CD4-positive, CD25-positive, alpha-beta regulatory T cell (primary cell): ENCODE measurements at places on chromosomes 6 and 20.

- DNase-seq = no peak
- no peaks in the 10 kb centered on the region for H3K36me3 ChIP-seq
- H3K4me3 ChIP-seq = no peak overlapping the region
- no peak overlapping the region for H3K27ac ChIP-seq
- H3K4me1 ChIP-seq = no peaks in the 10 kb centered on the region
These were observed 3.0 kb upstream of the TGM2 start for GRCh38 chr20:38167851-38168760.

DNA sequence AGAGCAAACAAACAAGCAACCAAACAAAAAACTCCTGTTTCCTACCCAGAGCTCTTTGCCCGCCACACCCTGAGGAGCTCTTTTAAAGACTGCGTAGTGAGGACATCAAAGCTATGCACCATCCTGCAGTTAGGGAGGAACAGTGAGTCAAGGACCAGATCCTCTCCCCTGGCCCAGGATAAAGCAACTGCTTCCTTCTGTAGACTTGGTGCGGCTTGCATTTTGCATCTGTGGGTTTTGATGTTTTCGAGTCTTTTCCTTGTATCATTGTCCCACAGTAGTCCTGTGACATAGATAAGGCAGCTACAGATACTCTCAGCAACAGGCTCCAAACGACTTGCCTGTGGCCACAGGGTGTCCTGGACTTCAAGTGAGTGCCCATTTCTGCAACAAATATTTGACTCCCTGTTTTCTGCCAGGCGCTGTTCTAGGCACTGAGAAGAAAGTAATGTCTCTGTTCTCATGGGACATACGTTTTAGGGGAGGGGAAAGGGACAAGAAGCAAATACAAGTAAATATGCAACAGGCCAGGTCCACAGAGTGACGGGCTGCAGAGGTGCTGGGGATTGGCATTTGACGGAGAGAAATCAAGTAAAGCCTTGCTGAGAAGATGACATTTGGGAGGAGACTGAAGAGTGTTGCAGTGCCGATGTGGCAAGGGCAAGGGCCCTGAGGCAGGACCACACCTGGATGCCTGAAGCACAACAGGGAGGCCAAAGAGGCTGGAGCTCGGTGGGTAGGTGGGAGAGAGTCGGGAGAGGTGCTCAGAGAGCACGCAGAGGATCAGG lies 35.9 kb upstream of the MAP3K4 start:
- H3K4me3 ChIP-seq = no peak overlapping the region
- H3K27me3 ChIP-seq = no peaks in the 10 kb centered on the region
- no peak overlapping the region for H3K27ac ChIP-seq
- H3K36me3 ChIP-seq = no peaks in the 10 kb centered on the region
- DNase-seq = no peak
- no peaks in the 10 kb centered on the region for H3K4me1 ChIP-seq

- no peak overlapping the region for H3K4me3 ChIP-seq
- no peaks in the 10 kb centered on the region for H3K36me3 ChIP-seq
- H3K4me1 ChIP-seq = no peaks in the 10 kb centered on the region
- H3K27ac ChIP-seq = no peak overlapping the region
- peaks cover 7% of the 10 kb centered on the region for H3K27me3 ChIP-seq
These were observed 18.0 kb upstream of the DEFB129 start for GRCh38 chr20:208942-209566.

DNA sequence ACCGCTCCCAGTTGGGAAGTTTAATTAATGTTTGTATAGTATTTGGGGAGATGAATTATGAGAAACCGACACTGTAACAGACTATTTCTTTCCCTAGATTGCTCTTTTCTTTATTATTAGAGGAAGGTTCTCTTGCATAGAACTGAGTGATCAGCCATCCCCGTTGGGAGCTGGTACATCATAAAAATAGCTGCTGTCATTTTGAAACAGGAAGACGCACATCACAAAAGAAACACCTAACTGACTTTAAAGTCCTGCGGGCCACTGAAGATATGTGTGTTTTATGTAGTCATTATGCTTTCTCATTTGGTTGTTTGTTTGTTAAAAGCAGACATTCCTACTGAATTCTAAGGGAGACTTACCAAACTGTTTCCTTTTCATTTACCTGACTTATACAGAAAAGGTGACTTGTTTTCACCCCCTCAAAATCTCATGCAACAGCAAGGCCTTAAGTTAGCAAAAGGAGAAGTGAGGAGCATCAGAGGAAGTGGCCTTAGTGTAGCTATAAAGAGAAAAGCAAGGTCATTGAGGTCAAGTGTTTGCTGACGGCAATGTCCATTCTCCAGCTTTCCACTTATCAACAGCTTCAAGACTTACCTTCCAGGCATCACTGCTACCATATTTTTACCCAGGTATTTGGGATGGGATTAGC lies 91.0 kb downstream of the PKHD1 start:
- no peak overlapping the region for H3K27ac ChIP-seq
- no peak overlapping the region for H3K4me3 ChIP-seq
- H3K4me1 ChIP-seq = no peaks in the 10 kb centered on the region
- H3K27me3 ChIP-seq = no peaks in the 10 kb centered on the region
- DNase-seq = no peak

GRCh38 chr20:59435518-59435917 lies 135.1 kb downstream of the EDN3 start:
- H3K27ac ChIP-seq = no peak overlapping the region
- no peak overlapping the region for H3K4me3 ChIP-seq
- DNase-seq = no peak
- H3K4me1 ChIP-seq = no peaks in the 10 kb centered on the region
- H3K27me3 ChIP-seq = no peaks in the 10 kb centered on the region

DNA sequence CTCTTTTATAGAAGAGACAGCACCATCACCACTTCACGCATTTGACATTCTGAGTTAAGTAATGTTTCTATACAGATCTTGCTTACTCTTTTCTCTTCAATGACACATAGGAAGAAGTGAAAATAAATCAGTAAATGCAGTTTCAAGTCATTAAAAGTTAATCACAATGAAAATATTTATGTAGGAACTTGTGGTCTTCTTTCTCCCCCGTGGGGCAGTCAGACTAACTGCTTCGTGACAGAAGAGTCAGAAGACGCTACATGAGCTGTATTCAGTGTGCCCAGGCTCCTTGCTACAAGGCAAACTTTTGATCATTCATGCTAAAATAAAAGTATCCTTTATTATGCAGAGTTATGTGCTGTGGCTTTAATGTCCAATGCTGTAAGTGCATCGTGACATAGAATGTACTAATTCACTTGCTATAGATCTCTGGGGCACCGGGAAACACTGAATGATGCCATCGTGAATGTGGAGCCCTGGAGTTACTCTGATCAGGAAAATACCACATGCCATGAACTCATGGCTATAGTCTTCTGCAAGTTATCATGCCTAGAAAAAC lies 117.8 kb upstream of the TRAF3IP2 start:
- peak overlapping the region; percentile 71 for H3K4me3 ChIP-seq
- no peaks in the 10 kb centered on the region for H3K27me3 ChIP-seq
- H3K27ac ChIP-seq = peak overlapping the region; percentile 45
- peaks cover 23% of the 10 kb centered on the region for H3K36me3 ChIP-seq
- no peak for DNase-seq
- peaks cover 43% of the 10 kb centered on the region for H3K4me1 ChIP-seq

GRCh38 chr6:108820006-108820405 lies 28.2 kb upstream of the ARMC2 start:
- no peaks in the 10 kb centered on the region for H3K36me3 ChIP-seq
- H3K27ac ChIP-seq = no peak overlapping the region
- H3K27me3 ChIP-seq = peaks cover 3% of the 10 kb centered on the region
- no peak for DNase-seq
- no peaks in the 10 kb centered on the region for H3K4me1 ChIP-seq

DNA sequence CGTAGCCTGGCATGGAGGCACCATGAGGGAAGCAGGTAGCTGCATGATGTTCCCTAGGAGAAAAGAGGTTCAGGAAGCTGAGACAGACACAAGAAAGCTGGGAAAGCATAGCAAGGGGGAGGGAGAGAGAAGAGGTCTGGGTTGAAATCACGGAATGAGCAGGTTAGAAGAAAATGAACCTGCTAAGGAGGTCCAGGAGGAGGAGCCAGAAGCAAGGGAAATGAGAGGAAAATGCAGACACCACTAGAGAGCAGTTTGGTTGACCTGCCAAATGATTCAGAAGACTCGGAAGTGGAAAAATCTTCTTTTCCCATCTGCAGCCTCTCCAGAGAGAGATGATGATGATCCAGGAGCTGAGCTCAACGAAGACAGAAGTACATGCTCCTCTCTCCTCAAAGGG lies 70.9 kb downstream of the VIP start:
- no peaks in the 10 kb centered on the region for H3K27me3 ChIP-seq
- DNase-seq = no peak
- no peaks in the 10 kb centered on the region for H3K36me3 ChIP-seq
- H3K4me1 ChIP-seq = no peaks in the 10 kb centered on the region
- H3K27ac ChIP-seq = no peak overlapping the region

- no peak overlapping the region for H3K4me3 ChIP-seq
- no peaks in the 10 kb centered on the region for H3K4me1 ChIP-seq
- no peaks in the 10 kb centered on the region for H3K36me3 ChIP-seq
- H3K27me3 ChIP-seq = no peaks in the 10 kb centered on the region
- peak; percentile 20 for DNase-seq
- no peak overlapping the region for H3K27ac ChIP-seq
These were observed 79.0 kb downstream of the NRSN1 start for GRCh38 chr6:24205020-24205492.

GRCh38 chr6:1589208-1589607 lies 20.5 kb upstream of the FOXC1 start:
- no peaks in the 10 kb centered on the region for H3K36me3 ChIP-seq
- no peak for DNase-seq
- H3K4me1 ChIP-seq = no peaks in the 10 kb centered on the region
- no peak overlapping the region for H3K4me3 ChIP-seq
- no peaks in the 10 kb centered on the region for H3K27me3 ChIP-seq
- no peak overlapping the region for H3K27ac ChIP-seq

DNA sequence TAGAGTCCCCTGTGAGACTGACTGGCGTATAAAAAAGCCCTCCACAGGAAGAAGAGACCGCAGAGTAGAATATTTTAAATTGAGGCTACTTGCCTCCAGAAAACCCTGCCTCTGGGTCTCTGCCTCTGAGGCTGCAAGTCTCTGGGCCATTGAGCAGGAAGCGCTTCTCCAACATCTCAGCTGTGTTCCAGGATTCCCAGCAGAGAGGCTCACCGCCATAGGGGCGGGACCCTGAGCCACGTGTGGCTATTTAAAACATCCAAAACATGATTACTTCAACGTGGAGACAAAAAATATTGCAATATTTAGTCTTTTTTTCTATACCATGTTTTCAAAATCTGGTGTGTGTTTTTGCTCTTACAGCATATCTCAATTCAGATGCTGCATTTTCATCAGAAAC lies 59.4 kb downstream of the GNAS-AS1 start:
- no peak overlapping the region for H3K27ac ChIP-seq
- DNase-seq = no peak
- no peak overlapping the region for H3K4me3 ChIP-seq
- H3K27me3 ChIP-seq = no peaks in the 10 kb centered on the region

DNA sequence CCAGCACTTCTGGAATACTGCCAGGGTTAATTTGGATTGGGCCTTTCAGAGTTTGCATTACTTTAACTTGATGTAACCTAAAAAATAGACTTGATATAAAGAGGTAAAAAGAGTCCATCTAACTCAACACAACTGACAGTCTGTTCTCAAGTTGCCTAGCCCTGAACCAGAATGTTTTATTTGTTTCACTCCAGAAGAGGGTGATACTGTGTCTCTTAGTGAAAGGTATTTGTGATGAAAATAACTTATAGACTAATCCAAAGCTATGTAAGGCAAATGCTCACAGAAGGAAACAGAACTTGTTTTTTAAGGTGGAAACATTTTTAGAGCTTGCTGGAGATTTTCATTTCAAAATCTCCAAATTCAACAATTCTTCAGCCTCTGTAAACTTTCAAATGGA lies 469.1 kb upstream of the RUNX2 start:
- no peak overlapping the region for H3K4me3 ChIP-seq
- H3K27ac ChIP-seq = no peak overlapping the region
- H3K36me3 ChIP-seq = no peaks in the 10 kb centered on the region
- H3K4me1 ChIP-seq = no peaks in the 10 kb centered on the region
